IMR-90 (cell line): ENCODE measurements at places on chromosomes 11 and 22. TPM values are rescaled to one million over a fixed set of nuclear protein-coding genes. Genes with fewer than 3 reads are reported as not detected.

DNA sequence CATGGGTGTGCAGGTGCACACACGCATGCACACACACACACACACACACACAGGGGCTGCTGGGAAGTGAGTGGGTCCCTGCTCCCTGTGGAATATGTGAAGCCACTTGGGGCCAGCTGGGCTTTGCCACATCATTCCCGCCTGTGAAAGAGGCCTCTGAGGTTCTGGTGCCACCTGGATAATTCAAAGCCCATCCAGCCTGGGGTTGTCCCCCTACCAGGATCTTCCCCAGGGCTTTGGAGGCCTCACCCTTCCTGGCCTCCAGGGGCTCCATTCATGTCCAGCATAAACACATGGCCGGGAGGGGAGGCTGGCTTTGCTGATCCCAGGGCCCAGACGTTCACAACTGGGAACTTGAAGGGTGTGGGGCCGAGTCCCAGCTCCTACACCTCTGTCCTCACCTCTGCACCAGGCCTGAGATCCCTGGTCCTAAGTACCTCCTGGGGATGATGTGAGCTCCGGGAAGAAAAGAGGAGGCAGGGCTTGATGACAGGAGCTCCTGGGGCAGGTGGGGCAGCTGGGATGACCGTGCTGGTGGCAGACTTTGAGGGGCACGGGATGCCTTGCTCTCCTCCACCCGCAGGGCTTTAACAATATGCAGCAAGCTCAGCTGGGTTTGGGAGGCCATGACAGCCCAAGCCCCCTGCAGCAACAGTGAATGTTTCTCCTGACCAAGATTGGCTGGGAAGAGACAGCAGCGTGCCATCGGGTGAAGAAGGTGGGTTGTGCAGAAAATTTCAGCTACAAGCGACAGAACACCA is 14.2 kb downstream of the LINC01488 start:
- DNase-seq, result no peak

DNA sequence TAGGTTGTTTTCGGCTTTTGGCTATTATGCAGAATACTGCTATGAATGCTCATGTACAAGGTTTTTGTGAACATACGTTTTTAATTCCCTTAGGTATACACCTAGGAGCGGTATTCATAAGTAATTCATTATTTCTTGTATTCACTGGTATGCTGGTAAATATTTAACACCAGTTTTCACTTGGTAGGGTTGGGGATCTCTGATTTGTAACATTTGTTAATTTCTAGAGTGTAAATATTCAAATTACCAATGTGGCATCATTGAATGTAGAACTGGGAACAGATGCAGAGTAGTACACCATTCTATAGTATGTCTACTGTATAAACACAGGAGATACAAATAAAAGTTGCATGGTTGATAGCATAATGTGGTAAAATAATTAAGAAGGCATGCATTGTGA is 16.3 kb downstream of the GVQW3 start:
- DNase-seq, result no peak

DNA sequence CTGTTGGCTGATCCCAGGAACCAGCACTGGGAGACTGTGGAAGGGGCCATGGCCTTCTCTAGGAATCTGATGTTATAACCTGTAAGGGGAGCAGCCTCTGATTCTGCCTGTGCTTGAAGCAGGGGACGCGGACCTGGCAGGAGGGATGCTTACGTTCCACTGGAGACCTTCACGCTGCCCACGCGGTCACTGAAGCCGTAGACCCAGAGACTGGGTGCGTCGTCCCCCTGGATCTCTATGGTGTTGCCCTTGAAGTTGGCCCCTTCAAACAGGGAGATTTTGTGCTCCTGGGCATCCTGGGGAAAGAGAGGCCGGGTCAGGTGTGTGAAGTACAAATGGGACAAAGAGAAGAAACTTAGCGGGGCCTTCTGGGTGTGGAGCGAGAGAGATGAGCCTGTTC is 11.8 kb upstream of the TPST2 start:
- DNase-seq, result no peak

GRCh38 chr11:28900427-28900826 is 792.2 kb downstream of the METTL15 start:
- DNase-seq, result no peak

DNA sequence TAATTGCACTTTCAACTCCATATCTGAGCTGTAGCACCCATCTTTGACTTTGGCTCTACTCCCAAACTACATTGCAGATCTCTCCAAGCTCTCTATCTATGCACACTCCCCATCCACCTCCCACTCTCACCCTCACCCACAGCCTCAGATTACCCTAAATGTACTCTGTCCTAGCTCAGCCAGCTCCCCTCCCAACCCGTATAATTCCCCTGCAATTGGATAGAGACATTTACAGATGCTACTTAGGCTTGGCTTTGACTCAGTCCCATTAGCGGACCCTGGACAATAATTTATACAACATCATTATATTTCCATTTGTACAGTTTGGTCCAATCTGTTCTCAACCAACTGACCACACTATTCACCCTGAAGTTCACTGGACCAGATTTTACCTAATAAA is 338.9 kb upstream of the ANO3 start:
- DNase-seq, result no peak

GRCh38 chr11:65945941-65946558 is 770 bp downstream of the TSGA10IP start:
- DNase-seq, result no peak

DNA sequence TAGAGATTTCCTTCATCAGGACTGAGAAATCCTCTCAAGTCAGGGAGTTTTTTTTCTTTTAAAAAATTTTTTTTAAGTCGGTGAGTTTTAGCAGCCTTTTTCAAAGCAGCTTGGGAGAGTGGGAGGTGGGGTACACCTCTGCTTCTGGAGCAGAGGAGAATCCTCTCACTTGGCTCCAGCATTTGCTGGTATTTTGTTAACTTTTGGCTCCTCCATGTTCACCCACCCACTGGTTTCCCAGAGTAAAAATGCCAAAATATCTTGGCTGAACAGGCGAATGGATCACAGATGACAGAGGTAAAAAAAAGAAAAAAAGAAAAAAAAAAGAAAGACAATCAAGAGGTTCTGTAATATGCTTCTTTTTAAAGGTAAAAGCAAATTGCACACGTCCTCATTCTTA is 68.0 kb downstream of the GAB2 start:
- peak; percentile 31 for DNase-seq

DNA sequence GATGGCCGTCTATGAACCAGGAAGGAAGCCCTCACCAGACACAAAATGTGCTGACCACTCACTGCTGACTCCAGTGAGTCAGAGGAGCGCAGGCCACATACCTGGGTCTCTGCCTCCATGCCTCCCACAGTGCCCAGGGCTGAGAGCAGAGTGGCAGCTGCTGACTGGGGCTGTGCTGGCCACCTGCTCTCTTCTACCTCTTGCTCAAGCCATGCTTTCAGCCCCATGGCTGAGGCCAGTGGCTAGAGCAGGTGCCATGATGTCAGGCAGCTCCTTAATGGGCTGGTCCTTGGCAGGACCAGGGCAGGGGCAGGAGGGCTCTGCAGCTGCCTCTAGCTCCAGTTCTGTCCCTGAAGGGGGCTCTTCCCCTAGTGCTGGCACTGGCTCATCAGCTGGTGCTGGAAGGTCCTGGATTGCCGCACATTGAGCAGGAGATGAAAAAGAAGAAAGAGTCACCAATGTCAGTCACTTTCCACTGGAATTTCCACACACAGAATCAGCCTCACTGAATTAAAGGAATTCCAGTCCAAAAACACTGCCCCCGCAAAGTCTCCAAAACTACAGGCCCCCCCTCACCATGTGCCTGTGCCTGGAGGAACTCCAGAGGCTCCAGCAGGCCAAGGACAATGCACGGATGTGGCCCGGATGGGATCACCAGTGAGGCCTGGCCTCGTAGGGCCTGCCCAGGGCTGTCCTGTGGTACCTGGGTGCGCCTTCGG is 86.4 kb downstream of the GGTLC2 start:
- no peak for DNase-seq

DNA sequence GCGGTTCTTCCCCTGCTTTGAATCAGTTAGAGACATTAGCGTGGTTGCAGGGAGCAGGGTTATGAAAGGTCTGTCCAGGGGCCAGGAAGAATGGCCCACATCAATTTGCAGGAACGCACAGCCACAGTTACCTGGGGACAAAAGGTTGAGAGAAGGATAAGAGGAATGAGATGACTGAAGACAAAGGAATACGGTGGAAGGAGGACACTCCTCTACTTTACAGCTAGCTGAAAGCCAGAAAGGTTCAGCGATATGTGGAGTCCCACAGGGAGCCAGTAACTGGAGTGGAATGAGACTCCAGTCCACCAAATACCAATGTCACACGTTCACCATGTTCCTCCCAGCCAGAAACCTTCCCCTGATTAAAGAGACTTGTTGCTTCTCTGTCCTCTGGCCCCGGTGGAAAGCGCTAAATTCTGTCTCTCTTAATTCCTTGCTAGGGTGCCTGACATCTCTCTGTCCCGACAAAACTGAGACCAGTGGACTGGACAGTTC is 10.7 kb downstream of the XNDC1N start:
- DNase-seq, result peak; percentile 17

GRCh38 chr11:98895936-98896335 is 124.8 kb upstream of the CNTN5 start:
- DNase-seq, result no peak

GRCh38 chr22:19933341-19934241 is 8.0 kb upstream of the COMT start:
- no peak for DNase-seq

Gene NXPE4
- total RNA-seq, result not detected in 2 replicates

Gene TYMP
- total RNA-seq, result 0.18 and 0.28 TPM in 2 replicates
